Activated T-cell treated with anti-CD3 and anti-CD28 coated beads, Interleukin-2, amount 50 U/mL, for 72 hours (primary cell): ENCODE measurements at places on chromosomes 2 and 18. TPM values are rescaled to one million over a fixed set of nuclear protein-coding genes. Genes with fewer than 3 reads are reported as not detected.

DNA sequence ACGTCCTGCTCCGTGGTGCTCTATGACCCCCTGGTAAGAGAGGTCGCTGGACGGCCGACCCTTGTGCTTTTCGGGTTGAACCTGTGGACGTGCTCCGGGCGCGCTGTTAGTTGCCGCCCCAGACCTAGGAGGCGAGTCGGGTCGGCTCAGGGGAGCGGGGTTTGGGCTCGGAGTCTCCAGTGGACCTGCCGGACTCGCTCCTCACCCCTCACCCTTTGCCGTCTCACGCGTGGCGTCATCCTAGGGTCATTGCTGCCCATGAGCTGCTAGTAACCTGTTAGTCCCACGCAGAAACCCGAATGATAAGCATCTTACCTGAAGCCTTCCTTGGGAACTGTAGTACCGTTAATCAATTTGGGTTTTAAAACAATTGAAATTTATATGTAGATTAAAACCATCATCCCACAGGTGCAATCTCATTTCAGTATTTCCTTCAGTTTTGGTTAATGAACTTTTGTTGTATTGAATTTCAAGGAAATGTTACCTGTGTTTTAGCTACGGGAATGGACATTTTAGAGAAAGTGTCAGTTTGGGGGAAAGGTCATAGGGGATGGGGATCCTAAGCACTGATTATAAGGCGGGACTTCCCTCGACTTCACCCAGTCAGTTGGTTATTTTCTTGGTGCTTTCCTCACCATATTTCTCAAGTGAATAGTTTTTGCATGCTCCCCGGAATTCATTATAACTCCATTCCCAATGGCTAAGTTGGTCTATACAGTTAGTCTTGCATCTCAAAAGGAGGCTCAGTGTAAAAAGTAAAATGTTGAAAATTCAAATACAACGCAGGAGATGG lies 536 bp downstream of the ELP2 start:
- no peak for DNase-seq

DNA sequence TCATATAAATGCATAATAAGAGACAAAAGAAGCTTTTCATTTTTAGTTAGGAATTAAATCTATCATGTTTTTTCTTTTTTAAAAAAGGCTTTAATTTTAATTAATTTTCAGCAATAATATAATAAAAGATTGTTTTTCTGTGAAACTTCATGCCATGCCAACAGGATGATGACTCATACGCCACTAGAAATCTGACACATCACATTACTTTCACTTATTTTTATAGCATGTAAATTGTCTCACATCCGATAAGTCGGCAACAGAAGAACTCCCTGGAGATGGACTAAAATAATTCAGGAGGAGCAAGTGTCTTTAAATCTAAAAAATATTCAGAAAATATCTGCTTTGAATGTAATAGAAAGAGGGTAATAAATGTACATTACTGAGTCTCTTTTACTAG lies 1024.2 kb upstream of the ACVR2A start:
- DNase-seq: no peak

Gene HOXD4
- total RNA-seq: not detected

- DNase-seq: peak; percentile 34
Measured at GRCh38 chr2:207474863-207475485, 54.8 kb upstream of the CREB1 start.

Gene GAD1
- 17.8 TPM for total RNA-seq
